ENCODE measurements at places on chromosomes 2 and 18.

- no peak for DNase-seq
Observed at GRCh38 chr18:23133860-23134779, 1.2 kb upstream of the CABLES1 start.

GRCh38 chr2:55115761-55116597 lies 65.7 kb upstream of the RTN4 start:
- DNase-seq: peak; percentile 80

- peak; percentile 98 for DNase-seq
Observed at GRCh38 chr2:12787891-12788801, 71.4 kb downstream of the TRIB2 start.

DNA sequence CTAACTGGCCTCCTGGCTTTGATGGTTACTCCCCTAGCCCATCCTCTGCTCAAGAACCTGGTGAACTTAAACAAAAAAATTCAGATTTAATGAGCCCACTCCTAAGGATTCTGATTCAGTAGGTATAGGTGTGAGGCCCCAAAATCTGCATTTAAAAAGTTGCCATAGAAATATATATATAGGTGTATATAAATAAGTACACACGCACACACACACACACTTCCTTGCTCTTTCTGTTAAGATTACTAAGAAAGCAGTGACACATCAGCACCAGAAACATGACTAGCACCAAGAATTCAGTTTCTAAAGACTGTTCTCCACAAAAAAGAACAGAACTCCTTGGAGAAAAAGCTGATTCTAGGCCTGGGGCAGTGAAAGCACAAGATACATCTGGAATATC lies 17.8 kb downstream of the EML6 start:
- peak; percentile 28 for DNase-seq

- DNase-seq: peak; percentile 57
Observed at GRCh38 chr2:221501210-221501882, 70.8 kb downstream of the EPHA4 start.
